ENCODE measurements at places on chromosomes 16 and 17. TPM values are rescaled to one million over a fixed set of nuclear protein-coding genes. Genes with fewer than 3 reads are reported as not detected.
A peak's percentile ranks its signal among the peaks of the same experiment; 100 is the strongest.

GRCh38 chr16:68147444-68147843 lies 62.3 kb downstream of the NFATC3 start:
- H3K4me1 ChIP-seq = peaks cover 11% of the 10 kb centered on the region
- no peak overlapping the region for H3K27ac ChIP-seq

DNA sequence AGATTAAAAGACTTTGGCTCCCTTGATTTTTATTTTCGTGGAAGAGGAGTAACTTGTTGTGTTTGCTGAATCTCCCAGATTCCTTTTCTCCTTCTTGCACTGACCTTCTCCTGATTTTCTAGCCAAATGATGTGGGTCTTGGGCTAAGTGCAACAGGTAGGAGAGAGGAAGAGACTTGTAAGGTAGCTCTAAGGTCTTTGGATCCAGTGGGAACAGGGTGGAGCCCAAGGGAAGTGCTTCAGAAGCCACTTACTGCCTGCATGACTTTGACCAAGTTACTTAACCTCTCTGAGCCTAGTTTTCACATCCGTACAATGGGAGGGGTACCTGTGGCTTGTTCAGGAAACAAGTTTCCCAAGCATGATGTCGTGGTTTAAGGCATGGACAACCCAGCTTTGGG lies 111.3 kb upstream of the IRX3 start:
- DNase-seq = no peak
- H3K4me1 ChIP-seq = no peaks in the 10 kb centered on the region
- no peaks in the 10 kb centered on the region for H3K36me3 ChIP-seq
- H3K27me3 ChIP-seq = no peaks in the 10 kb centered on the region
- H3K4me3 ChIP-seq = no peak overlapping the region
- no peak overlapping the region for H3K27ac ChIP-seq

DNA sequence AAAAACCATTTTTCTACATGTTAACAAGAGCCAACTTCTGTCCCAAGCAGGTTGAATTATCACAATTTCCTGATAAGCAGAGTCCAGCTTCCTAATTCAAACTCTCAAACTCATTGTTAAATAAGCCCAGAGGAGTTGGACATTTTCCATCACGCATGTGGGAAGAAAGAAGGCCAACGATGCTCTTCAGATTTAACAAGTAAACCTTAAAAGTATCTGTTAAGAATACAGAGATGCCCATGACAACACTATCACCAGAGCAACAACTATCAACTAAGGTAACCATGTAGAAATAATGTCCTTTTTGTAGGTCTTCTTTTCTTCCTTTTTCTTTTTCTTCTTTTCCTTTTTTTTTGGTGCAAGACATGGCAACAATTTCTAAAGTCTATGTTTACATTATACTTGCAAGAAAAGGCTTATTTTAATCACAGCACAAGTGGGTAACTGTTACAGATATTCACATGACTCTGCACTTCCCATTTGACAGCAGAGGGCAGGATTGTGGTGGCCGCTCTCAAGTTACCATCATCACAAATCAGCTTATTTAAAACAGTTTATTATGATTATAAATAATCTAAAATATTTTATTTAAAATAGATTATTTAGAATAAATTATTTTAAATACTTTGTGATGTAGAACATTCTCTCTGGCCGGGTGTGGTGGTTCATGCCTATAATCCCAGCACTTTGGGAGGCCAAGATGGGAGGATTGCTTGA lies 35.7 kb upstream of the DHRS7B start:
- no peak overlapping the region for H3K4me3 ChIP-seq
- H3K27ac ChIP-seq = no peak overlapping the region
- H3K4me1 ChIP-seq = no peaks in the 10 kb centered on the region
- no peaks in the 10 kb centered on the region for H3K27me3 ChIP-seq

- DNase-seq = peak; percentile 95
- H3K4me3 ChIP-seq = peak within 1 kb of the TSS; percentile 97
- peaks cover 35% of the 10 kb centered on the region for H3K4me1 ChIP-seq
- H3K36me3 ChIP-seq = no peaks in the 10 kb centered on the region
- peak within 1 kb of the TSS; percentile 62 for H3K27ac ChIP-seq
- H3K27me3 ChIP-seq = no peaks in the 10 kb centered on the region
Observed at GRCh38 chr16:70438969-70439862, at the start of gene ST3GAL2. TSS of gene ST3GAL2 (minus strand) at chr16:70439100. CDS start at chr16:70398530, 40,570 bp downstream.

- DNase-seq = no peak
- no peaks in the 10 kb centered on the region for H3K36me3 ChIP-seq
- H3K27me3 ChIP-seq = no peaks in the 10 kb centered on the region
- H3K4me3 ChIP-seq = no peak overlapping the region
Observed at GRCh38 chr17:30326809-30327208, 7.0 kb downstream of the TMIGD1 start.

- no peaks in the 10 kb centered on the region for H3K27me3 ChIP-seq
- H3K27ac ChIP-seq = no peak overlapping the region
- H3K36me3 ChIP-seq = no peaks in the 10 kb centered on the region
- H3K4me3 ChIP-seq = no peak overlapping the region
- no peaks in the 10 kb centered on the region for H3K4me1 ChIP-seq
- no peak for DNase-seq
Observed at GRCh38 chr16:65608455-65608854, 486.6 kb upstream of the CDH11 start.

- no peak overlapping the region for H3K27ac ChIP-seq
- no peaks in the 10 kb centered on the region for H3K36me3 ChIP-seq
- no peaks in the 10 kb centered on the region for H3K27me3 ChIP-seq
- no peak overlapping the region for H3K4me3 ChIP-seq
- DNase-seq = peak; percentile 66
Observed at GRCh38 chr17:77542551-77543490, 402.1 kb downstream of the SEC14L1 start.

- H3K36me3 ChIP-seq = no peaks in the 10 kb centered on the region
- DNase-seq = no peak
Observed at GRCh38 chr17:42873315-42873714, 22.3 kb downstream of the AOC3 start.

DNA sequence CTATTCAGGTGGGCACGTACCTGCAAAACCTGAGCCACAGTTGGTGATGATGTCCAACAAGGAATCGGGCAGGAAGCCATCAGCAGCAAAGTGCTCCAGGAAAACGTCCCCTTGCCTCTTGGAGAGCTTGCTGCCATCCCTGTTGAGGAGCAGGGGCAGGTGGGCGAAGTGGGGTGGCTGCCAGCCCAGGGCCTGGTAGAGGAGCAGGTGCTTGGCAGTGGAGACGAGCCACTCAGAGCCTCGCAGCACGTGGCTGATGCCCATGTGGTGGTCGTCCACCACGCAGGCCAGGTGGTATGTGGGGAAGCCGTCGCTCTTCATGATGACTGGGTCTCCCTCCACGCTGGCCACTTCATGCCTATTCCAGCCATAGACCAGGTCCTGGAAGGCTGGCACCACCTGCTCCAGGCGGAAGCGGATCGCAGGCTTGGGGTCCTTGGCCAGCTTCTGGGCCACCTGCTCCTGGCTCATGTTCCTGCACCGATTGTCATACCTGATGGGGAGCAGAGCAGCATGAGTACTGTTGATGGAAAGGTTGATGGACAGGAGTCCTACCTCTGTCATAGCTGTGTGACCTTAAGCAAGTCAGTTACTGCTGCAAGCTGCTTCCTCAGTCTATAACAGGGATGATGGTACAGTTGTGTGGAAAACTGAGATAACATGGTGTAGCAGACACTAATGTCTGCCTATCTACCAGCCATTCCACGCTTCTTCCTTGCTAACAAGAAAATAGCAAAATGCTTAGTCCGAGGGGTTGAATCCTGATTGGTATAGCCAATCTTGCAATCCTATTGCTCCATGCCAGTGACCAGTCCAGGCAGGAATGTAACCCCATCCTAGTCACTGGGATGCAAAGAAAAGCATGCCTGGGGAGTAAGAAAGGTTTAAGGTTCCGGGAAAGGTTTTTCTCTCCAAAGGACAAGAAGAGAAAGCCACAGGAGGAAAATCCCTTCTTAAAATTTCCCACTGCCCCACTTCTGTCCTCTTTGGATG lies 22.0 kb downstream of the EARS2 start:
- no peaks in the 10 kb centered on the region for H3K36me3 ChIP-seq
- H3K4me1 ChIP-seq = no peaks in the 10 kb centered on the region
- no peaks in the 10 kb centered on the region for H3K27me3 ChIP-seq
- H3K27ac ChIP-seq = no peak overlapping the region
- DNase-seq = no peak
- H3K4me3 ChIP-seq = no peak overlapping the region

- no peaks in the 10 kb centered on the region for H3K27me3 ChIP-seq
- DNase-seq = no peak
- H3K4me3 ChIP-seq = no peak overlapping the region
- H3K36me3 ChIP-seq = peaks cover 8% of the 10 kb centered on the region
- H3K4me1 ChIP-seq = no peaks in the 10 kb centered on the region
- H3K27ac ChIP-seq = no peak overlapping the region
Observed at GRCh38 chr17:32386844-32387243, 36.9 kb downstream of the ZNF207 start.

The CA10 gene
- not detected for total RNA-seq

The SEZ6L2 gene
- total RNA-seq = 7.7 TPM

The GPR179 gene
- 0.18 TPM for total RNA-seq

The CAPNS2 gene
- total RNA-seq = 2.3 TPM

The TEDC2 gene
- total RNA-seq = 4.3 TPM

The PRCD gene
- total RNA-seq = not detected

The P4HB gene
- total RNA-seq = 1,206 TPM

All from Peyer's patch (tissue), 4 donors.